Activated CD4-positive, alpha-beta memory T cell treated with anti-CD3 and anti-CD28 coated beads for 36 hours (primary cell): ENCODE measurements at places on chromosomes 2 and 18.

DNA sequence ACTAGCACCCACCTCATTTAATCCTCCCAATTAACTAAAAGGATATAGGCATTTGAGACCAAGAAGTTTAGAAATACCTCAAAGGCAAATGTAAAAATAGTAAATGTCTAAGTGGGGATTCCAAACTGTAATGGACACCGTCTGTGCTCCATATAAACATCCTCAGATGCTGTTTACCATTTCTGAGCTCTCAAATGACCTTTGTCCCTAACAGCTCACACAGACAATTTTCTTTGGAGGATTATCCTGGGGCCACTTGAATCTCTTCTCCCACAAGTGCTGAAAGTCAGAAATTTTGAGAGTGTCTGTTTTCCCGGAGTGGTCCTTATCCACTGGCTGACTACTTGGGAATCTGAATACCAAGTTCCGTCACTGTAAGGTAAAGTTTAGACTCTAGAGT lies 1418.9 kb downstream of the LRP1B start:
- DNase-seq: no peak

- no peak for DNase-seq
Observed at GRCh38 chr18:55592106-55592505, 4.1 kb upstream of the TCF4 start.

- DNase-seq: no peak
Observed at GRCh38 chr2:189899101-189899500, 114.9 kb downstream of the PMS1 start.

DNA sequence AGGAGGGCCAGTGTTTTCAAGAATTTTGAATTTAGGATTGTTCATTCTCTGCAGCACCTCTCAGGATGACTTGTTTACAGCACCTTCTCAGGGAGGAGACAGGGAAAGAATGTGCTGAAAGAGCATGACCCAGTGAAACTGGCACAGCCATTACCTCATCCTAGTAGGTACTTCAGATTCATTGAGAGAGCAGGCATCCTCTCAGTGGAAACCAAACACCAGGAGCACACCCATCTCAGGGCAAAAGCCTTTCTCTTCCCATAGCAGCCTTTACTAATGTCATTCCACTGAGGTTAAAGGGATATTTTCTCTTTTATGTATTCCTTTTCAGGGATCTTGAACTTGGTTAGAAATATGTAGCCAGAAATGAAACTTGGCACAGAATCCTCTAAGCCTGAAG lies 2.6 kb downstream of the MAP2 start:
- no peak for DNase-seq

DNA sequence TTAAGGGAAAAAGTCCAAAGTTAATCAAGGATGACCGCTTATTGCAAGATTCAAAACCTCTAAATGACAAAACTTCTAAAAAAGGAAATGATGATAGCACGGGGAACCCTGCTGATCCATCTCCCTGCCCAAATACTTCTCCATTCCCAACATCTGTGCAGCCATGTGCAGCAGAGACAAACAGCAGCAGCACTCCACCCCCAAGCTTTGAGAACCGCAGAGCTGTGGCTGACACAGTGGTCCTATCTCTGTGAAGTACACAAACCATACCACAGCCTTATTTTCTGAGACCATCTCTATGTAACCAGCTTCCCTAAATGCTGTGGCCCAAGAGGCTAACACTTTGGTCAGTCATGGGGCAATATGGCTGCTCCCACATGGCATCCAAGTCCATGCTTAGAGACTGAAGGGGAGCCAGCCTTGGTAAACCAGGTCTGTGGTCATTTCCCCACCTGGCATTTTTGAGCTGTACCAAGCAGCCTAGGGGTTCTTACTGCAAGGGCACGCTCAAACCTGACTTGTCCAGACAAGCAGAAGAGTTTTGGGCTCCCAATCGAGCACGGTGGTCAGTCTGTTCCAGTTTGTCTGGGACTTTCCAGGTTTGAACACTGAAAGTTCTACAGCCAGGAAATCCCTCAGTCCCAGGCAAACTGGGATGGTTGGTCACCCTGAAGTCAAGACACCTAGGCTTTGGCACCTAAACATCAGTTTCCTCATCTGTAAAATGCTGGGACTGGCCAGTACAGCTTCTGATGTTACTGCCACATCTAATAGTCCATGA lies 17.1 kb upstream of the NFE2L2 start:
- DNase-seq: no peak

GRCh38 chr2:231563378-231563961 lies 29.2 kb upstream of the TEX44 start:
- DNase-seq: peak; percentile 71

DNA sequence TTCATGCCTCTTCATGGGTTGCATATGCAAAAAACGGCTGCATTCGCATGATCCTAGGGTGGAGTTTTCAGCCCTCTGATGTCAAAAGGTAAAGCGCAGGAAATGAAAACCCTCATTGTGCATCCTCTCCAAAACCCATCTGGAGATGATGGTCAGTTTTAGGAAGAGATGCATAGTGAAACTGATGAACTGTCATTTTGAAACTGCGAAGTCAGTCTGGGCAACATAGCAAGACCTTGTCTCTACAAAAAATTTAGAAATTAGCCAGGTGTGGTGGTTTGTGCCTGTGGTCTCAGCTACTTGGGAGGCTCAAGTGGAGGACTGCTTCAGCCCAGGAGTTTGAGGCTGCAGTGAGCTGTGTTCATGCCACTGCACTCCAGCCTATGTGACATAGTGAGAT lies 2.5 kb upstream of the TTLL4 start:
- no peak for DNase-seq

GRCh38 chr18:20988726-20989125 lies 122.9 kb downstream of the ROCK1 start:
- DNase-seq: no peak

- DNase-seq: no peak
Observed at GRCh38 chr2:86066007-86066578, 39.6 kb downstream of the POLR1A start.

GRCh38 chr2:238954841-238955591 lies 107.1 kb downstream of the TWIST2 start:
- no peak for DNase-seq

DNA sequence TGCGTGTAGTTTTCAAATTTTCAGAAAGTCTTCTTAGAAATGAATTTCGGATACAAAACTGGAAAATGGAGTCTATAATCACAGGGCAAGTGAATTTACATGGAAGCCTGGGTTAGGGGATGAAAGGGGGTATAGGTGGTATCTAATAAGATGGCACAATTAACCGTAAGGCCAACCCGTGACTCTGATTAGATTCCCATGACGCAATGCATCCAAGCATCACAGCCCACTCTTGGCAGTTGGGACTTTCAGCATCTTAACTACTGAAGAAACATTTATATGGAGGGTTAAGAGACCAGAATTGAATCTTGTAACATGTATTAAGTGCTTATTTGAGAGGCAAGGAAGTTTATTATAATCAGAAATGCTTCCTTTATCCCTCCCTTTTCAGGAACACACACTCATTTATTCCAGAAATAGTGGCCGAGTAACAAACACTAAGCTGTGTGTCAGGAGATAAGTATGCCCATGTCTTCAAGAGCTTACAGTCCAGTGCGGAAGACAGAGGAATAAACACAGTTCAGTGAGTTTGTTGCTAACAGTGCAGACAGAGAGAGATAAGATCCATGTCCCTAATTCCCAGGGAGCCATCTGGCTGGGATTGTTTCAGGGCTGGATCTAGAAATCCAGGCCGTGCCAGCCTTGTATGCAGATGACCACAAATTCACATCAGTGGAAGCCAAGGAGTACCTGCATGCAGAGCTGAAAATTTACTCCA lies 151.2 kb downstream of the ANTXR1 start:
- DNase-seq: no peak

DNA sequence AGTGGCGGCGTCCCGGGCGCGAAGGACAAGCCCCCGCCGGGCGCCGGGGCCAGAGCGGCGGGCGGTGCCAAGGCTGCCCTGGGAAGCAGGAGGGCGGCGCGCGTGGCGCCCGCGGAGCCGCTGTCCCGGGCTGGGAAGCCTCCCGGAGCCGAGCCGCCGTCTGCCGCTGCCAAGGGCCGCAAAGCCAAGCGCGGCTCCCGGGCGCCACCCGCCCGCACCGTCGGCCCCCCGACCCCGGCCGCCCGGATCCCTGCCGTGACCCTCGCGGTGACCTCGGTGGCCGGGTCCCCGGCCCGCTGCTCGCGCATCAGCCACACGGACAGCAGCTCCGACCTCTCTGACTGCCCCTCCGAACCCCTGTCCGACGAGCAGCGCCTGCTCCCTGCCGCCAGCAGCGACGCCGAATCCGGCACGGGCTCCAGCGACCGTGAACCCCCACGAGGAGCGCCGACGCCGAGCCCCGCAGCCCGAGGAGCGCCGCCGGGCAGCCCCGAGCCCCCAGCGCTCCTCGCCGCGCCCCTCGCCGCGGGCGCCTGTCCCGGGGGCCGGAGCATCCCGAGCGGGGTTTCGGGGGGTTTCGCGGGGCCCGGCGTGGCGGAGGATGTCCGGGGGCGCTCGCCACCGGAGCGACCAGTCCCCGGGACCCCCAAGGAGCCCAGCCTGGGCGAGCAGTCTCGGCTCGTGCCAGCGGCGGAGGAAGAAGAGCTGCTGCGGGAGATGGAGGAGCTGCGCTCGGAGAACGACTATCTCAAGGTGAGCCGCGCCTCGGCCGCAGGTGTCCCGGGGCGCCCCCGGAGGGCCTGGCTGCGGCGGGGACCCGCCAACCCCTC lies 820 bp downstream of the MTCL1 start:
- peak; percentile 13 for DNase-seq

DNA sequence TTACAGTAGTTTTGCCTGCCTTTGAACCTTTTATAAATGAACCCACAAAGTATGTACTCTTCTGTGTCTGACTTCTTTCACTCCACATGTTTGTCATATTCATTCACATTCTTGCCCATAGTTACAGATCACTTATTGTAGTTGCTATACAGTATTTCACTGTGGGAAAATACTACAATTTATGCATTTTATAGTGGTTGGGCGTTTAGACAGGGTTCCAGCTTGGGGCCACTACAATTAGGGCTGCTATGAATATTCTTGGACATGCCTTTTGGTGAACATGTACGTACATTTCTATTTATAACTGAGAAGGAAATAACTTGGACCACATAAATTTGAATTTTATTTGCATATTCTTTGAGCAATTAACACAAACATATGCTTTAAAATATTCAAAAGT lies 15.4 kb upstream of the PMAIP1 start:
- DNase-seq: no peak

DNA sequence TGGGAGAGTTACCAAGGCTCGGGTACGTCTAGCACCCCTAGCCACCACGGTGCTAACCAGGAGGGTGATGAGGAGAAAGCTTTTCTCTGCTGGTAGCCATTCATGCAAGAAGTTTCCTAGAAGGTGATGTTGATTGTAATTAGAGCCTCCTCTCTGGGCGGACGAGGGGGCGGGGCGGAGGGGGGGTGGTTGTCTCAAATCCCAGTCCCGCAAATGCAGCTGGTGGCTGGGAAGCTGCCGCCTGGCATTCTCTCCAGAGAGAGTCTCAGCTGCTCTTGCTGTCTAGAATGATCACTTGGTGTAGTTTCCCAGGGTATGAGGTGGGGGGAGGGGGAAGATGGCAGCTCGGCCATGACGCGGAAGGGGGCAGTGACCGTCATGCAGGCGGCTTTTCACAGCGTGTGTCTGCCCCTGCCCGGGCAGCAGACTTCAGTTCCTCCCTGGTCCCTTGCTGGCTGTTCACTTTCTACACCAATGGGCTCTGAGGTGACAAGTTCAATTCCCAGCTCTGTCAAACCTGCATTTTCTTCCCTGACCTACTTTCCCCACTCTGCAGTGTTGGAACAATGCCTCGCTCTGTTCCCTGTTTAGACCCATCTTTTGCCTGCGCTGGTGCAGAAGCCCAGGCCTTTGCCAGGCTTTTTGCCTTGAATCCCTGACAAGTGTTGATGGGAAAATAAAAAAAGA lies 61.5 kb upstream of the KLF7 start:
- no peak for DNase-seq

- DNase-seq: peak; percentile 5
Observed at GRCh38 chr18:13604786-13605185, 121.6 kb downstream of the FAM210A start.

GRCh38 chr2:130916438-130916705 lies 79.7 kb downstream of the ARHGEF4 start:
- DNase-seq: no peak

DNA sequence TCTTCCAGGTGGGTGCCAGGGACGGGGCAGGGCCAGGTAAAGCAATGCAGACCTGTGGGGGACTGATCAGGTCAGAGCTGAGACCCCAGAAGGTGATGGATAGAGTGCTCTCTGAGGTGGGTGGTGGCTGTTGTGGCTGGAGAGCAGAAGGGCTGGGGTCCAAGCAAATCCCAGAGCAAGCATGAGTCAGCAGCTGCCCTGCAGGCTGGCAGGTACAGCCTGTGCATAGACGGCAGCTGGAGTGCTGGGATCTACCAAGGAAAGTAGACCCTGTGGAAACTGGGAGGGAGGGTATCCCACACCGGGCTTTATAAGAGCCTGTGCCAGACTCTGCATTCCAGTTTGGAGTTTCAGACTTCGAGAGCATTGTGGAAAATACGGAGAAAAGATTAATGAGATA lies 663 bp downstream of the TRIM54 start:
- DNase-seq: no peak

DNA sequence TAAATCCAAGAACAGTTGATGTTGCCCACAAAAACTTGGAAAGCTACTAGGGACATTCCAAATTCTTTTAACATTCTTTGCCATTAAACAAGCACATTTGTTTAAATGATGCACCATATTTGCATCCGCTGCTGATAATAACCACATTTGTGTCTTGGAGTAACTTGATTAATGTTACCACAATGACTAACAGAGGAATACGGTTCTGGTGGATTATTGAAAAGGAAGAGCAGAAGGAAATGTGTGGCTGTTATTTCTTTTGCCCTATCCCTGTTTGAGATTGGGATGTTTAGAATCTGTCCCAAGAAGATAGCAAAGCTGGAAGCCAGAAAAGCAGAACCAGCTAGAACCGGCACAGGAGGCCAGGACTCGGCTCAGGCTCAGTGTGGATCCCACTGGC lies 39.2 kb upstream of the RASGRP3 start:
- DNase-seq: no peak

DNA sequence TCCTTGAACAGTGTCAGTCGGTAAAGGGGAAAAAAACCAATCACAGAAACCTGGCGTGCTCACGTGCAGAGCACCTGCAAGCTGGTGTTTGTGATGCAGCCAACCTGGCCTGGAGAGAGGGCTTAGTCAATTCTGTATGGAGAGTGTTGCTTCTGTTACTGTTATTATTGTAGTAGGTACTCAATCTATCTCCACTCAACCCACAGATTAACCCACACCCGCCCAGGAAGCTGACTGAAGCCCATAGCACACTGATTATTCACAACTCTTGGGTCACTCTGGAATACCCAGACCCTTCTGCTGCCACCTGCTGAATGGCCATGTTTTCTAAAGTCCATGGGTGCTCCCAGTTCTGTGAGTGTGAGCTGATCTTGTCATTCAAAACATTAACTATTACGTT lies 53.9 kb downstream of the TNFRSF11A start:
- no peak for DNase-seq

DNA sequence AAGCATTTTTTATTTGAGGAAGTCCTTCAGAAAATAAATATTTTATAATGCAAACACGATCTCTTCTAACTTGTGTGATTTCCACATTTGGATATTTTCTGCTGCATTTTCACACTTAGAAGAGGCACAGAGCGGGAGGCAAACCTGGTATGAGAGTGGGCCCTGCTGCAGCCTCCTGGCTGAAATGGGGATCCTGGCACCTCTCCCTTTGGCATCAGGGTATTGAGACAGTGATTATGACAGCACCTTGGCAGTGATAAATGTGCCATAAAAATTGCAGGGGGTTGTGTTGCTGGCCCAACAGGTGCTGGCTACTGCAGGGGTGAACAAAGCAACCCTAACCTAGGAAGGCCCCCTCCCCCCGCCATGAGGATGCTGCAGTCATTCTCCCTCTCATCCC lies 128.6 kb downstream of the TSN start:
- no peak for DNase-seq

- no peak for DNase-seq
Observed at GRCh38 chr18:12014521-12015415, 33.5 kb downstream of the IMPA2 start.
